ENCODE measurements at places on chromosomes 13 and 19.

DNA sequence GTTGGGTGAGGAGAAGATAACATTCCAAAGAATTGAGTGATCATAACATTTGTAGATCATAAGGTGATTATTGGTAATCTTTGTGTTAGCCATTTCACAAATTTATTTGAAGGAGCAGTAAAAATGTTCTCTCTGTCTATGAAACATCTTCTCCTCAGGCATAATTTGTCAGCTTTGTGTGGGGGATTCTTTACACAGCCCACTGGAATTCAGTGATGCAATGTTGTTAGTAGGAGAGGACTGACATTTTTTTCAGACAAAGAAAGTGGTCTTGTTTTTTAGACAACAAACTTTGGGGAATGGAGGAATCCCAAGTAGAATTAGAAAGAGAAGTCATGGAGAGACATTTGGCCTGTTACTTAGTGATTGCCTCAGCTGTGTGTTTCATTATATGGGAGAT, 100.3 kb downstream of the ITGBL1 start:
- DNase-seq = no peak

- DNase-seq = no peak
These were observed at the start of gene ITM2B for GRCh38 chr13:48233046-48233888. TSS of gene ITM2B (plus strand) at chr13:48233206. CDS start at chr13:48233361, 155 bp downstream.

DNA sequence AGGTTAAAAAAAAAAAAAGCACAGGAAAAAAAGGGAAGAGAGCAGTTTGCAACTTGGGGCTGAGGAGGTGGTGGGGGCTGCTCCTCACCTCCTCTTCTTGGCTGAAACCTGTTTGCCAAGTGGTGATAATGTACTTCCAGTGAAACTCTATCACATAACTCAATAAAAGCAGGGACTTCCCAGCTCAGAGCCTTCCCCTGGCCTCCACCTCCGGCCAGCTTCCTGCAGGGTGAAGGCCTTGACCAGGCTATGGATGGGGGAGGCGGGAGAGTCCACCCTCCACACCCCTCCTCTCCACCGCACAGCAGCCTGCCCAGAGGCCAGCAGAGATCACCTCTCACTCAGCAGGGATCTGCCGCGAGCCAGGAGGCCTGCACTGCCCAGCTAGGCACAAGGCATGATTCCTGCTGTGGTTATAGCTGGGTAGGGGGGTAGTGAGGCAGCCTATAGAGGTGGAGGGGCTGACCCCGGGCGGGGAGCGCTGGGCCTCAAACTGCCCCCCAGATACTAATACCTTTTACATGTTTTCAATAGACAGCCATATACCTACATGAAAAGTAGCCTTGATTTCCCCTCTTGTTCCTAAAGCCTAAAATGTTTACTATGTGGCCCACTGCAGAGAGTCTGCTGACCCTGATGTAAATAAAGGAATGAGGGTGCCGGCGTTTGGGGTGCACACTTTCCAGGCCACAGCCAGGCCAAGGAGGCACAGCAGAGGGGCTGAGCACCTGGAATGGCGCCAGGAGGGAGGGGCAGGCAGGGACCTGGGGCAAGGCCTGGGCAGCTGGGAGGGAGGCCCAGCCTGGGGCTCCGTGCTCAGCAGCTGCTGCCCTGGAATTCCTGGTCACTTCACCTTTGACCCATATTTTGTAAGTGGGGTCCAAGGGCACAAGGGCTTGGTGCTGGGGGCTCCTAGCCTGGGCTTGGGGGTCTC, 10.3 kb downstream of the ZNF787 start:
- no peak for DNase-seq

GRCh38 chr13:28820099-28821051, at the start of gene MTUS2:
TSS of gene MTUS2 (plus strand) at chr13:28820339.
- peak; percentile 13 for DNase-seq

DNA sequence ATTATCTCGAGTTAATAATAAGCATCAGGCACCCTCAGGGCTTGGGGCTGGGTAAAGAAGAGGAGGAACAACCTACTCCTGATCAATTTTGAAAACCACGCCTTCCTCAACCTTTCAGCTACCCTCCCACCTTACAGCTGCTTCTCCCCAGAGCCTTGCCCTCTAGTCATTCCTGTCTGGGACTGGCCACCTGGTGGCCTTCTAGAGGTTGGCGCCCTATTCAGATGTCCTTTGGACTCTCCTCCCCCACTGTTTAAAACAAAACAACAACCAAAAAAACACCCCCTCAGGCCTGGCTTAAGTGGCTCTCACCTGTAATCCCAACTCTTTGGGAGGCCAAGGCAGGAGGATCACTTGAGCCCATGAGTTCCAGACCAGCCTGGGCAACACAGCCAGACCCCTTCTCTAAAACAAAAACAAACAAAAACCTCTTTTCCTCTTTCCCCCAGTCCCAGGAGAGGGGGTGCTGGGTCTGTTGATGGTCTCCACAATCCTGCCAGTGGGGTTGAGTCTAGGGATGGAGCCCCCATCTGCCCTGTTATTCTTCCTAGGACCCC, 62.3 kb downstream of the CCDC70 start:
- no peak for DNase-seq

GRCh38 chr19:15400521-15401396, 18.0 kb downstream of the AKAP8L start:
- DNase-seq = no peak

- no peak for DNase-seq
These were observed 19.9 kb downstream of the ZFP30 start for GRCh38 chr19:37635076-37636056.

DNA sequence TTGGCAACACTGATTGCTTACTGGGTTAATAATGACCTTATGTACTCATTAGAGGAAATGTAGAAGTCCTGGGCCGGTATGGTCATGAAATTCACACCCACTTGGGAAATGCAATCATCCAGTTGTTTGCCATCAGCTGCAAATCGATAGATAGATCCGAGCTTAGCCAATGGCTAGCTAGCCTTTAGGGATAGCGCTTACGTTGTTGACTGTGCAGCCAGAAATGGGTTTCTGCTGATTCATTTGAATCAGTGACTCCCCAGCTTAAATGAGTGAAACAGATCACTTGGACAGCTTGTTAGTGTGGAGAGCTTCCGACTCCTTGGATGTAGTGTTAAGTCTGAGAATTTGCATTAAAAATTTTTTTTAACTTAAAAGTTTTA, 11.8 kb downstream of the IL17D start:
- no peak for DNase-seq

GRCh38 chr13:99865420-99865930, 106.1 kb downstream of the ZIC5 start:
- no peak for DNase-seq

DNA sequence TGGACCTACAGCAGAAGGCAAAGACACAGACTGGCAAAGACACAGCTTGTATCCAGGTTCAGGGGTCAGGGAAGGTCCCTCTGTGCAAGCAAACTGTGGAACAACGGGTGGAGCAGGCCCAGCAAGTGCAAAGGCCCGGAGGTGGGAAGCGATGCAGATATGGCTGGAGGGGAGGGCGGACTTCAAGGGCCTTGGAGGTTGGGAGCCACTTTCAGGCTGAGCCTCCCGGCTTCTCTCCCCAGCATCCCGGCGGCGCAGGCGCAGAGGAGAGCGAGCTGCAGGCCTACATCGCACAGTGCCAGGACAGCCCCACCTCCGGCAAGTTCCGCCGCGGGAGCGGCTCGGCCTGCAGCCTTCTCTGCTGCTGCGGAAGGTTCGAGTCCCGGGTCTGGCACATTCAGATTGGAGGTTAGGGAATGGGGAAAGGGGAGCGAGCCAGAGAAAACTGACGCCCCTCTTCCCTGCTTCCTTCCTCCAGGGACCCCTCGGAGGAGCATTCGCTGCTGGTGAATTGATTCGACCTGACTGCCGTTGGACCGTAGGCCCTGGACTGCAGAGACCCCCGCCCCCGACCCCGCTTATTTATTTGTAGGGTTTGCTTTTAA, 2.1 kb upstream of the PNPLA6 start:
- DNase-seq = no peak

DNA sequence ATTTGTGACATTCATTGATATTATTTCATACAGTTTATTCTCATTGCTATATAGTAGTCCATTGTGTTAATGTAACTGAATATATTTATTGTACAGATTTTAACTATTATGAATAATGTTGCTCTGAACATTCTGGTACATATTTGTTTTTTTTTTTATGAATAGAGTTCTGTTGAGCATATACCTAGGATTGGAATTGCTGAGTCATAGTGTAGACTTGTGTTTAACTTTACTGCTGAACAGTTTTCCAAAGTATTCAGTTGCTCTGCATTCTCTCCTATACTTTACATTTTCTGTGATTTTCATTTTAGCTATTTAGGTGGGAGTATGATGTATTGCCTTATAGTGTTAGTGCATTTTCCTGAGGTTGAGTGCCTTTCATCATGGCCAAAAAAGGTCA, 97.5 kb downstream of the MAB21L1 start:
- DNase-seq = no peak

GRCh38 chr19:47106821-47107201, 6.8 kb downstream of the ZC3H4 start:
- no peak for DNase-seq
